ENCODE measurements at places on chromosomes 12 and 14.

DNA sequence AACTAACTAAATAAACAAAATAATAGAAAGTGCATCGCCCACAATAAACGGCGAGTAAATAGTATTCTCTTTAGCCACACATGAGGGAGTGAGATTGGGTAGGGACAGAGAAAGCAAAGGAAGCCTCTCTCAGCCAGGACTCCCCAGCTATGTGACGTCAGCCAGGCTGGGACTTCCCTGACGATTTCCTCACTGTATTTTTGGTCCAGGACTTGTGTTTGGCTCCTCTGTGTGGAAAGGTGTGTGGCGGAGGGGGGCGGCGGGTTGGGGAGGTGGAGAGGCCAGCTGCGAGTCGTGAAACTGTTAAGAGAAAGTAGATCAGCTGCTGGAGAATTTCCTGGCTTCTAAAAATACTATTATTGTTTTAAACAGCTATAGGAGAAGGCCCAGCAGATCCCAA is 1124.6 kb downstream of the AACS start:
- no peaks in the 10 kb centered on the region for H3K27me3 ChIP-seq
- no peak overlapping the region for H3K27ac ChIP-seq
- DNase-seq: no peak
- no peaks in the 10 kb centered on the region for H3K36me3 ChIP-seq
- no peak overlapping the region for H3K4me3 ChIP-seq
- H3K4me1 ChIP-seq: no peaks in the 10 kb centered on the region

DNA sequence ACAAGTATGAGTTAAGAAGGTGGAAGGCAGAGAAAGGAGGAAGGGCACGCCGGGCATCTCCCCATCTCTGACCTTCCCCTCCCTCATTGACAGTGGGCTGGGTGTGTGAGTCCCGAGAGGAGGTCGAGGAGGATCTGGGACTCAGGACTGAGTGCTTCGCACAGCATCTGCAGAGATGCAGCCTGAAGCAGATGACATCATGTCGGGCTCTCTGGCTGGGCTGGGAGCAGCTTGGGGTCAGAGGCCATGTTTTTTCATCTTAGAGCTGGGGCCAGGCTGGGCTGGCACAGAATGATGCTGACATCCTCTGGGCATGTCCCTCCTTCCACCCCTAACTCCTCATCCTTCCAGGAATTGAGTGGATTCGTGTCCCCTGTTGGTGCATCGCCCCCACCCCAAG is 43.5 kb downstream of the CMKLR1 start:
- H3K36me3 ChIP-seq: no peaks in the 10 kb centered on the region
- DNase-seq: no peak
- H3K27me3 ChIP-seq: no peaks in the 10 kb centered on the region
- H3K4me3 ChIP-seq: no peak overlapping the region
- H3K4me1 ChIP-seq: no peaks in the 10 kb centered on the region
- no peak overlapping the region for H3K27ac ChIP-seq

DNA sequence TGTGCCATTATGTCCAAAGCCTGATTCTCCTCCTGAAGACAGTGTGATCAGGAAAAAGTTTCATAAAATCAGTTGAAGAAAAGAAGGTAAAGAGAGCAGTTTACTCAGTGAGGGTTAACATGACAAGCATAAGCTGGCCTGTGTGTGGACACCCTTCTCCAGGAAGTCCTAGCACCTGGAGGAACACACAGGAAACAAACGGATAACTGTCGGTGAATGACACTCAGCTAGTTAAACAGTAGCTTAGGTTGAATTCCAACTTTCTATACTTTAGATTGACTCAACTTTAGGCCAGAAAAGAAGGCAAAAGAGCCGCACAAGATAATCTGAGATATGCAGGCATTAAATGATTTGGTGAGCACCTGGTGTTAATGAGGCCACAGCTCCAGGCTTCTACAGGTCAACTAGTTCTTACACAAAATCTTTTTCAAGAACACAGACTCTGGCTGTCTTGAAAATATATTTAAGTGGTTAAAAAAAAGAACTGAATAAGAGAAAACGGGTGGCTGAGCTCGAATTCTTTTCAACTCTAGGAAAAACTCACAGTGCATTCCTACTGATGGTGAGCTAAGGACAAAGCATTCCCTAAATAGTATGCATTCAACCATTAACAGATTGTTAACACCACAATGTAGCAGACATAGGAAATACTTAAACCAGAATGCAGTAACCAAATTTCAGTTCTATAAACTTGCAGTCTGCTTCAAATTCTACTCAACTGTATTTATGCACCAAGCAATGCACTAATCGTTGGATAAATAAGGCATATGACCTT is 56.9 kb upstream of the TSPAN8 start:
- H3K4me3 ChIP-seq: no peak overlapping the region
- H3K27me3 ChIP-seq: no peaks in the 10 kb centered on the region
- DNase-seq: peak; percentile 63

GRCh38 chr14:28767853-28768741 is 1.5 kb downstream of the FOXG1 start:
- no peak overlapping the region for H3K27ac ChIP-seq
- no peak for DNase-seq
- peaks cover 53% of the 10 kb centered on the region for H3K27me3 ChIP-seq
- no peaks in the 10 kb centered on the region for H3K36me3 ChIP-seq
- H3K4me3 ChIP-seq: no peak overlapping the region

GRCh38 chr14:31949709-31950108 is 127.4 kb upstream of the ARHGAP5 start:
- peak; percentile 33 for DNase-seq
- no peaks in the 10 kb centered on the region for H3K36me3 ChIP-seq
- peaks cover 4% of the 10 kb centered on the region for H3K4me1 ChIP-seq
- no peaks in the 10 kb centered on the region for H3K27me3 ChIP-seq
- H3K27ac ChIP-seq: no peak overlapping the region
- no peak overlapping the region for H3K4me3 ChIP-seq
